ENCODE measurements at places on chromosomes 16 and 17.

DNA sequence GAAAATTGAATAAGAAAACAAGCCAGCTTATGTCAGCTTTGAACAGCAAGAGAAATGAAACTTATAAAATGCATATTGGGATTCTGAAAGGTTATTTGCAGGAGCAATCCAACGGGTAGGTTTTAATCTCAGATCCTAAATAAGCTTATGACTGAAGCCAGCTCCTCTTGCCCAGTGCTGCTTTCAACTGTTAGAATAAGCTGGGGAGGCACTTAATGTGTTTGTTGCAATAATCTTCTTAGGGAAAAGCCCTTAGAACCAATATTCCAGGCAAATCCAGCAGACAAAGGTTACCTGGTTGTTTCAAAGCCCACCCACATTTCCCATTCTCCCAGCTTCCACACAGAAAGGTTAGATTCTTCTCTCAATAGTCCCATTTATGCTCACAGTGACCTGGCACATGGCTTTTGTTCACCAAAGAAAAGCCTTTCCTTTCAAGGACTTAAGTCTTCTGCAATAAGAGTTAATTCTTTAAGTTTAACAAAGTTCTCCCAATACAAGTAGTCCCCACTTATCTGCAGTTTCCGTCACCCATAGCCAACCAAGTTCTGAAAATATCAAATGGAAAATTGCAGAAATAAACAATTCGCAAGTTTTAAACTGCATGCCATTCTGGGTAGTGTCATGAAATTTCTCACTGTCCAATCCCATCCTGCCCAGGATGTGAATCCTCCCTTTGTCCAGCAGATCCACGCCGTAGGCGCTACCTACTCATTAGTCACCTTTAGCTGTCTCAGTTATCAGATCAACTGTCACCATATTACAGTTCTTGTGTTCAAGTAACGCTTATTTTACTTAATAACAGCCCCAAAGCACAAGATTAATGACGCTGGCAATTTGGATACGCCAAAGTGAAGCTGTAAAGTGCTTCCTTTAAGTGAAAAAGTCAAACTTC lies 5.9 kb downstream of the TEX2 start:
- DNase-seq = no peak

GRCh38 chr16:146646-147045 lies 5.8 kb upstream of the HBZ start:
- DNase-seq = no peak

- DNase-seq = no peak
These were observed 106.7 kb upstream of the SDK2 start for GRCh38 chr17:73750975-73751374.

DNA sequence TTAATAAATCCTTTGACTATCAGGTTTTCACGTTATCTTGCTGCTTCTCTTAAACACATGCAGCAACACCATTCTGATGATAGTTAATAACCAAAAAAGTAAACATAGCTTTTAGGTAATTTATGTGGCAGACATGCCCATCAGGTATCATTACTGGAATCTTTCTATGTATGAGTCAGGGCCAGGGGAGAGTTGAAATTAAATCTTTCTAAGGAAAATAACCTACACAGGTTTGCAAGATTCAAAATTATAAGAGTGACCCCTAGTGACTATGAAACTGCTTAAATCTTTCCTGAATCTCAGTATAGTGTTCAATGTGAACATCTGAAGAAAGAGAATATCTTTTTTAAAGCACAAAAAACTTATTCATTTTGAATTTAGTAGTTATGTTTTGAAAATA lies 666.6 kb downstream of the CDH11 start:
- DNase-seq = no peak

DNA sequence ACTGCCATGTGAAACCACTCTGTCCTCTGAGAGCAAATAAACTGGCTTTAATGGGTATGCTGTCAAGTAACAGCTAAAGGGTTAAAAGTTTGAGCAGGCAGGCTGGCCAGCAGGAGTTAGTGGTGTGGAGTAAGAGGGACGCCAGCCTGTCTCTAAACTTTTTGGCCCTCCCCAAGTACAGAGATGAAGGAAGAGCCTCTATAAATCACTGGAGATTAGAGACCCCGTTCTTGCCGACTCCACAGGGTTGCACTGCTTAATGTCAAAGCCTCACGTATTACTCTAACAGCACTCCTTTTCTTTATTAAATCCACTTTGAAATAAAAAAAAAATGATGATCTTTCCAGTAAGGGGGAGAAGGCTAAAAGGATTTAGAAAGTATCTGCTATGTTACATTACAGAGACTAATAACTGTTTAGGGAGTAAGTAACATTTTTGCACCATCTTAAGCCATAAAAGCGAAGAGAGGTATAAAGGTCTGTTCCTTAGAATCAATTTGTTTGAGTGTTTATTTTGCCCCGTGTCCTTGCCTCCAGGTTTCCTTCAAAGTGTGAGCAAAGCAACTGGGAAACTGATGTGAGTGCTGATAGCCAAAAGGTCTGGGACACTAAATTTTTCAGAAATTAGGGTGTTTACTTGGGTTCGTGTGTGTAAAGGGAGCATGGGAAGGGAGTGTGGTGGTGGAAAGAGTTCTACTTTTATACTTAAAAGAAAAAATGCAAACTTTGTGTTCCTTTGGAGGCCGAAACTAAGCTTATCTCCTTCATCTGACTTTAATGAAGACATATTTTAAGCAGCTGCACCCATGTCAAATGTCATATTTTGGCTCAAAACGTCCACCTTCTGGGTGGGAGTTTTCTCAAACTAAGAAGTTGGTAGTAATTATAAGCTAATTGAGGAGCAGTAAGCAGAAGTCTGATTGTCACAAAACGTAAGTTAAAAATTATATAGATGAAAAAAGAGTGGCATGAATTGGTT lies 109.9 kb upstream of the TBX2 start:
- DNase-seq = no peak

- no peak for DNase-seq
These were observed 2.1 kb upstream of the ZG16B start for GRCh38 chr16:2827831-2828520.

DNA sequence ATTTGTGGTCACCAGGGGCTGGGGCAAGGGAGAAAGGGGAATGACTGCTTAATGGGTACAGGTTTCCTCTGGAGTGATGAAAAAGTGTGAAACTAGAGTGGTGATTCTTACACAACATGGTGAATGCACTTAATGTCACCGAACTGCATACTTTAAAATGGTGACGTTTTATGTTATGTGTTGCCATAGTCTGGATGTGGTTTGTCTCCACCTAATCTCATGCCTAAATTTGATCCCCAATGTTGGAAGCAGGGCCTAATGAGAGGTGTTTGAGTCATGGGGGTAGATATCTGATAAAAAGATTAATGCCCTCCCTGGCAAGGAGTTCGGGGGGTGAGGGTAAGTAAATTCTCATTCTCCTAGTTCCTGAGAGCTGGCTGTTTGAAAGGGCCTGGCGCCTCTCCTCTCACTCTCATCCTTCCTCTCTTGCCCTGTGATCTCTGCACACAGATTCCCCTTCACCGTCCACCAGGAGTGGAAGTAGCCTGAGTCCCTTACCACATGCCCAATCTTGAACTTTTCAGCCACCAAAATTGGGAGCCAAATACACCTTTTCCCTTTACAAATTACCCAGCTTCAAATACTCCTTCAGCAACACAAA lies 15.3 kb downstream of the XPO6 start:
- DNase-seq = no peak

- DNase-seq = peak; percentile 24
These were observed 1.0 kb downstream of the HERPUD1 start for GRCh38 chr16:56932721-56933619.

- DNase-seq = no peak
These were observed 439.3 kb upstream of the GOT2 start for GRCh38 chr16:59173408-59173831.

GRCh38 chr17:40084477-40084876 lies 15.9 kb downstream of the NR1D1 start:
- DNase-seq = no peak

GRCh38 chr17:12917399-12917798 lies 100.4 kb downstream of the ELAC2 start:
- no peak for DNase-seq

DNA sequence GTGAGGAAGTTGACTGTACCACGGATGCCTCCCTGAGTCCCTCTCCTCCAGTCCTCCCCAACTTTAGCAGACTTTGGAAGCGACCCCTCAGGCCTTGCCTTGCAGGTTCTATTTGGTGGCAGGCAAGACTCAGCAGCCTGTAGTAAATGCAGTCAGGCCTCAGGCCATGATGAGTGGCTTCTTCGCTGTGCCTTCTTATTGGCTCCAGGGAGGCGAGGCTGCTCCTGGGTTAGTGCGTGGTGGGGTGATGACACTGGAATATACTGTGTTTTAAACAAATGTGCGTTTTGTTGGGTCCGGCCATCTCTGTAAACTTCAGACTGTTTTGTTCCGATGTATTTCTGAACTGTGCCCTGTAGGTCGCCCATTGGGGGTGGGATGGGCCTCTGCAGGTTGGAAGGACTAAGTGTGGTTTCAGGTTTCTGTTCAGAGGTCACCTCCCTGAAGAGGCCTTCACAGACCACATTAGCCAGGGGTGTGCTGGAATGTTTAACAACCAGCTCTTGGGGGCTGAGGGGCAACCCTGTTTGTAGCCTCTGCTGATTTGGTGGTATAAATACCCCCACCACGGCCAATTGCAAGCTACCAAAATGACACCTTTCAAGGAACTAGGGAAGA lies 62.5 kb downstream of the CYLD start:
- DNase-seq = no peak

DNA sequence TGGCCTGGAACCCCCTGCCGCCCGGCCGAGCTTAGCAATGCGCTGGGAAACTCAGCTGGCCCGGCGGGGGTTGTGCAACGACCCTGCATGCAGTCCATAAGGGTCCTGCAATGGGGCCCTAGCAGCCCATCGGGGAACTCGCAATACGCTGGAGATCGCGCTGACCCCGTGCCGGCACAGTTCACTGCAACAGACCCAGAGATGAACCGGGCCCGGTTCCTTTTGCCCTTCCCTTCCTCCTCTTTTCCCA lies 375 bp downstream of the SLC25A11 start:
- DNase-seq = no peak

DNA sequence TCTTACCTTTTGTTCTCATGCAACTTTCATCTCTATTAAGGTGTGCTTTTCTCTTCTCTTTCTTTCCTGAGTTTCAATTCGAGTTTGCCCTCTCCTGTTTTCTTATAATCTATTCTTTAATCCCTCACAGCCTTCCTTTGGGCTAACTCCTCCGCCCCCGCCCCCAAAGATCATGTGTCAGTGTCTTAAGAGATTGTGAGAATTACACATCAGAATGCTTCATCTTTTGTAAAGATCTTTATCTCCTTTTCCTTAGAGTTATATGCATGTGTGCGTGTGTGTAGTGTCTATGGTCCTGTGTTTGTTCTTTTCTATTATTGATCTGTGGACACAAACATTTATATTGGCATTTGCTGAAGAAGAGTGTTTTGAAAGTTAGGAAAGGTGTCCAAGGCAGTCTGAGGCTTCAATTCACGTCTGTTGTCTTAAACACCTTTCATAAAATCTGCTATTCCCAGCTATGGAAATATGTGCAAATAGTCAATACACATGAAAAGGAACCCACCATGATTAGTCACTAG lies 6.1 kb upstream of the ALDH3A2 start:
- no peak for DNase-seq
